IMR-90 (cell line): ENCODE measurements at places on chromosomes 3 and 15. TPM values are rescaled to one million over a fixed set of nuclear protein-coding genes. Genes with fewer than 3 reads are reported as not detected.

DNA sequence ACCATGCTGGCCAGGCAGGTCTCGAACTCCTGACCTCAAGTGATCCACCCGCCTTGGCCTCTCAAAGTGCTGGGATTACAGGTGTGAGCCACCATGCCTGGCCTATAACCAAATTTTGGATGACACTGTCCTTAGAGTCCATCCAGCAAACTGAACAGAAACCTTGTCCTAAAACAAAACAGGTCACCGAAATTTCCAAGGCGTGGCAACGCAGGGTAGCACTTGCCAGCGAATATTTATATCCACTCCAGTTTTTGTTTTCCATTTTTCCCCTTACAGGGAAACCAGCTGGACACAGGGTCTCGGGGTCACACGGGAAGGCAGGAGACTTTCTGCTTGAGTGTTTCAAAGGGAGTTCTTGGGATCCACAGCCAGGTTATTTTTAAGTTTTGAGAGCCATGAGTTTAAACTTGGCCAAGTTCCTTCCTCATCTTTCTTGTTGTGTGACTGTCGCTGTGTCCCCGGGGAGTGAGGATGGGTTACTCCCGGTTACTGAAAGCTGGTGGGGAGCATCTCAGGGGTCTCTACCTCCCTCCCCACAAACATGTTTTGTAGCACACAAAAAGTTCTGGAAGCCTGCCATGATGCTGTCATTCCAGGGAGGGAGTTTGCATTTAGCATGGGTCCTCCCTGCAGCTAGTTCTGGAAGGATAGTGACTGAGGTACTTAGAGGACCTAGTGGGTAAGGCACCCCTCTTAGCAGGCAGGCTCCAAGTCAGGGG is 12.6 kb downstream of the LIMD1 start:
- H3K4me1 ChIP-seq = peaks cover 46% of the 10 kb centered on the region
- H3K36me3 ChIP-seq = peaks cover 26% of the 10 kb centered on the region
- no peak overlapping the region for H3K4me3 ChIP-seq
- DNase-seq = peak; percentile 52
- no peaks in the 10 kb centered on the region for H3K27me3 ChIP-seq

SLC28A2 gene
- total RNA-seq = not detected in 2 replicates

C3orf85 gene
- total RNA-seq = not detected in 2 replicates

DNA sequence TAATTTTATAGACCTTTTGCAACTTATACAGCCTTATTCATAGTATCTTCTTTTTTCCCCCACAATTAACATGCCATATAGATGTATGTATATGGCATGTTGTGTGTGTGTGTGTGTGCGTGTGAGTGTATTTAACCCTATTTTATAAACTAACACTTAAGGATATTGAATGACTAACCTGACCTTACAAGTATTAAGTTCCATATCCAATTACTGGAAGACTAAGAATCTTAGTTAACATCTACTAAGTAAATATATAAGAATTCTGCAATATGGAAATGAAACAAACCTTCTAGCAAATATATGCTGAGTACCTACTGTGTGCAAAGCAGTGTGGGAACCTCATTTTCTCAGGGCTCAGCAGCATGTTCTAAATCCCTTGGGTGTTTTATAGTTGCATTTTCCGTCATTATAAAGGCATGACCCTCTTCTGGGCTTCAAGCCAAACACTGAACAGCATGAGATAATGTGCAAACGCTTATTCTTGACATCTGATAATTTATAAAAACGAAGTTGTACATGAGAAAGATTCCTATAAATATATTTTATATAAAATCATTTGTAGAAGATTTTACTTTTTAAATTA is 105.5 kb downstream of the NLGN1 start:
- H3K4me1 ChIP-seq = no peaks in the 10 kb centered on the region
- H3K36me3 ChIP-seq = no peaks in the 10 kb centered on the region
- DNase-seq = peak; percentile 35
- H3K4me3 ChIP-seq = no peak overlapping the region
- H3K27me3 ChIP-seq = no peaks in the 10 kb centered on the region

DNA sequence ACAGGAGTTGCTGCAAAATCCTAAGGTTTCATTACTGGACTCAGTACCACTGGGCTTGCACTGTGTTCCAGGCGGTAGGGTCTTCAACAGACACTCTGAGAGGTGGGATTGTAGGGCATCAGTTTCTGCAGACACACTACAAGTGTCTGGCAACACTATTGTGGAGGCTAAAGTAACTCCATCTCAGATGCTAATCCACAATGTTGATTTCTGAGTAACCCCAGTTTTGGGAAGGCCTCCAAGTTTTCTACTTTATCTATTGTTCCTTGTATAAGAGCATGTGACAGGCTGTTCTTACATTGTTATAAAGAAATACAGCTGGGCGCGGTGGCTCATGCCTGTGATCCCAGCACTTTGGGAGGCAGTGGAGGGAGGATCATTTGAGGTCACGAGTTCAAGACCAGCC is 2.5 kb upstream of the ABHD5 start:
- no peak for DNase-seq
- no peaks in the 10 kb centered on the region for H3K36me3 ChIP-seq
- no peak overlapping the region for H3K27ac ChIP-seq
- no peak overlapping the region for H3K4me3 ChIP-seq

- peak overlapping the region; percentile 88 for H3K4me3 ChIP-seq
- peaks cover 12% of the 10 kb centered on the region for H3K4me1 ChIP-seq
- H3K27me3 ChIP-seq = no peaks in the 10 kb centered on the region
- H3K36me3 ChIP-seq = peaks cover 9% of the 10 kb centered on the region
- peak; percentile 43 for DNase-seq
- peak overlapping the region; percentile 72 for H3K27ac ChIP-seq
Observed at GRCh38 chr15:44537735-44538240, 841 bp downstream of the EIF3J start.

GPR176 gene
- total RNA-seq = 194 and 246 TPM in 2 replicates

NEDD4 gene
- total RNA-seq = 80.7 and 106 TPM in 2 replicates

SUCNR1 gene
- not detected in 2 replicates for total RNA-seq

GNAT1 gene
- not detected in 2 replicates for total RNA-seq

DNA sequence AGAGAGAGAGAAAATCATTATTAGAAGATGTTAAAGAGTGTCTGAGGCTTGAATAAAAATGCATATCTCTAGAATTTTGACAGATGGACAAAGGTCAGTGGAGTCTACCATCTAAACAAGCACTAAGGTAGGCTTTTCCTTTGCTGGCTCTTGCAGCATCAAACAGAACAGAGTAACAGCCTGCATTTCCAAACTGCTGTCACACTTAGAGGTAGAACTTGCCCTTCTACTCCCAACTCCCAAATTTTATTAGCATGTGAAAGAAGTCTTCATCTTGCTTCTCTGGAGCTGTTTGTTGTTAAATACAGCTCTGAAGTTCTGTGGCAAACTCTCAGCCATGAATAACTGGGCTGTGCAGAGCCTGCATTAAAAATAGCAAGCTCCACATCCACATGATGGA is 4.1 kb upstream of the MB21D2 start:
- no peak overlapping the region for H3K4me3 ChIP-seq
- no peaks in the 10 kb centered on the region for H3K36me3 ChIP-seq
- H3K4me1 ChIP-seq = no peaks in the 10 kb centered on the region
- DNase-seq = no peak
- no peak overlapping the region for H3K27ac ChIP-seq
- no peaks in the 10 kb centered on the region for H3K27me3 ChIP-seq

UPK1B gene
- 0.28 and 0.36 TPM in 2 replicates for total RNA-seq

CLRN1 gene
- total RNA-seq = not detected in 2 replicates

GRCh38 chr3:150931745-150932144 is 26.5 kb upstream of the MINDY4B start:
- H3K27ac ChIP-seq = no peak overlapping the region
- no peaks in the 10 kb centered on the region for H3K4me1 ChIP-seq
- H3K4me3 ChIP-seq = no peak overlapping the region
- H3K36me3 ChIP-seq = no peaks in the 10 kb centered on the region

- H3K27me3 ChIP-seq = no peaks in the 10 kb centered on the region; the same call in 1 of the 2 replicates
- H3K4me3 ChIP-seq = no peak overlapping the region
- H3K27ac ChIP-seq = no peak overlapping the region
- DNase-seq = no peak
- H3K4me1 ChIP-seq = peaks cover 11% of the 10 kb centered on the region; the same call in 1 of the 2 replicates
Observed at GRCh38 chr3:113273604-113274378, 62.4 kb downstream of the BOC start.

GRCh38 chr15:64067564-64068030 is 21.3 kb upstream of the DAPK2 start:
- H3K4me3 ChIP-seq = no peak overlapping the region
- H3K4me1 ChIP-seq = peaks cover 10% of the 10 kb centered on the region
- no peaks in the 10 kb centered on the region for H3K27me3 ChIP-seq
- no peak overlapping the region for H3K27ac ChIP-seq
- 0 out of 2 replicates have a peak, but pooled peaks cover 2% of the 10 kb centered on the region for H3K36me3 ChIP-seq

- DNase-seq = no peak
- H3K27me3 ChIP-seq = no peaks in the 10 kb centered on the region
- H3K4me1 ChIP-seq = no peaks in the 10 kb centered on the region
- no peak overlapping the region for H3K27ac ChIP-seq
- no peaks in the 10 kb centered on the region for H3K36me3 ChIP-seq
Observed at GRCh38 chr3:155007729-155008128, 72.4 kb upstream of the MME start.

OR5K3 gene
- total RNA-seq = not detected in 2 replicates

- DNase-seq = no peak
- H3K4me3 ChIP-seq = no peak overlapping the region
- H3K27me3 ChIP-seq = peaks cover 1% of the 10 kb centered on the region
Observed at GRCh38 chr3:16768956-16769355, 115.8 kb upstream of the PLCL2 start.

- H3K27ac ChIP-seq = no peak overlapping the region
- no peaks in the 10 kb centered on the region for H3K4me1 ChIP-seq
- no peaks in the 10 kb centered on the region for H3K27me3 ChIP-seq
- DNase-seq = no peak
- no peaks in the 10 kb centered on the region for H3K36me3 ChIP-seq
Observed at GRCh38 chr15:33344111-33344510, 33.3 kb downstream of the RYR3 start.

SH2D7 gene
- total RNA-seq = not detected in 2 replicates

- no peak overlapping the region for H3K27ac ChIP-seq
- H3K4me3 ChIP-seq = no peak overlapping the region
- DNase-seq = peak; percentile 45
- no peaks in the 10 kb centered on the region for H3K4me1 ChIP-seq
- no peaks in the 10 kb centered on the region for H3K36me3 ChIP-seq
- H3K27me3 ChIP-seq = no peaks in the 10 kb centered on the region
Observed at GRCh38 chr3:173660645-173661299, 263.2 kb downstream of the NLGN1 start.

DNA sequence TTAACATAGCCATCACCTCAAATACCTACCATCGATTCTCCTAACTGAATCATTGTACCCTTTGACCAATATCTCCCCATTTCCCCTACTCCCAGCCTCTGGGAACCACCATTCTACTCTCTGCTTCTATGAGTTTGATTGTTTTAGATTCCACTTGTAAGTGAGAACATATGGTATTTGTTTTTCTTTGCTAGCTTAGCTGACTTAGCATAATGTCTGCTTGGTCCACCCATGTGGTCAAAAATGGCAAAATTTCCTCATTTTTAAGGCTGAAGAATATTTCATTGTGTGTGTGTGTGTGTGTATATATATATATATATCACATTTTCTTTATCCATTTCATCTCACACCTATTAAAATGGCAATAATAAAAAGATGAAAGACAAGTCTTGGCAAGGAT is 469.3 kb downstream of the FHIT start:
- no peaks in the 10 kb centered on the region for H3K27me3 ChIP-seq
- no peaks in the 10 kb centered on the region for H3K36me3 ChIP-seq
- DNase-seq = no peak
- no peak overlapping the region for H3K27ac ChIP-seq

- H3K36me3 ChIP-seq = no peaks in the 10 kb centered on the region
- DNase-seq = peak; percentile 44
- peaks cover 9% of the 10 kb centered on the region for H3K4me1 ChIP-seq
- H3K4me3 ChIP-seq = no peak overlapping the region
- H3K27ac ChIP-seq = no peak overlapping the region
Observed at GRCh38 chr15:61038387-61038786, 190.7 kb downstream of the RORA start.

DNA sequence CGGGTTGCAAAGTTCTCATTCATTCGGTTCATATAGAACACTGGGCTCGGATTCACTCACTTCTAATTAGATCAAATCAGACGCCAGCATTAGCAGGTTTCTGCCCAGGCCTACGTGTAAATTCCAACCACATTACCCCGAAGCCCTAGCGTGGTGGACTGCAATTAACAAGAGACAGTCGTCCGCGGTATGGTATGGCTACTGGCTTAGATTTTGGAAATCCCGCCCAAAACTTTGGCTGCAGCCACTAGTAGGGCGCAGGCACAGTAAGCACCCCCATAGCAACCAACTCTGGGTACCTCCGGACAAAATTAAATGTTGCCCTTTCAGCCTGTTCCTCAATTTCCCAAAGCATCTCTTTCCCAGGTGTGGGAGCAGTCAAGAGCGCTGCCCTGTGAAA is 771 bp downstream of the RARRES1 start:
- no peak for DNase-seq
- H3K36me3 ChIP-seq = peaks cover 3% of the 10 kb centered on the region; the same call in 1 of the 2 replicates
- H3K27me3 ChIP-seq = no peaks in the 10 kb centered on the region
- peak overlapping the region; percentile 44 for H3K4me3 ChIP-seq
- peaks cover 22% of the 10 kb centered on the region for H3K4me1 ChIP-seq

MYRIP gene
- total RNA-seq = not detected in 2 replicates

DNA sequence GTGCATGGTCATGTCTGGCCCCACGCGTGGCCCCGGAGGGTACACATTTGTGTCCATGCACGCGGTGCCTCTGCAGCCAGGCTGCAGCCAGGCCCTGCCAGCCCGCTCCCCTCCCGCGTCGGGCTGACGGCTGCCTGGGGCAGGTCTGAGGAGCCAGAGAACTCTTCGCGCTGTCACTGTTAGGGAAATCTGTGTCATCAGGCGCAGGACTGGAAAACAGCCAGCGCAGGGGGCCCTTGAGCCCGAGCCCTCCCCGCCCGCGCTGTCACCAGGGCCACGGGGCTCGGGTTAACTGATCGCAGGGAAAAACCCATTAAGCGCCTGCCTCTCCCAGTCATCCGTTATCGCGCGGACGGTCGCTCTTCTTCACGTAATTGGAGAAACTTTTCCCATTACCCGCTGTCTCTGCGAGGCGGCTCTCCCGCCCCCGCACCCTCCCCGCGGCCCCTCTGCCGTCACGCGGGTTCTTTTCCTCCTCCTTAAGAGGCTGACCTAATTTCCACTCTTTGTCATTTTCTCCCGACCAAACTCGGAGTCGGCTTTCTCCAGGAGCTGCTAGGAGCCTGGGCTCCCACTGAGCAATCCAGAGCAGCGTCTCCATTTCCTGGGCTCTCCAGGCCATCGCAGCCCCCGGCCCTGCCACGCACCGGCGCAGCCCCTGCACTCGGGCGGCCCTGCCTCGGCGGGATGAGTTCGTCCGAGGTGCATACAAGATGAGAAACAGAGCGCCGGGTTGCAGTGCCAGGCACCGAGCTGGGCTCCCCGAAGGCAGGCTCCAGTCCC is 57.5 kb upstream of the PRR23E start:
- H3K27ac ChIP-seq = no peak overlapping the region
- H3K27me3 ChIP-seq = peaks cover 56% of the 10 kb centered on the region

PTX3 gene
- 96.7 and 97.9 TPM in 2 replicates for total RNA-seq

GRCh38 chr15:31300981-31301672 is 25.5 kb upstream of the KLF13 start:
- peaks cover 22% of the 10 kb centered on the region for H3K27me3 ChIP-seq
- DNase-seq = no peak
- no peak overlapping the region for H3K4me3 ChIP-seq
- H3K27ac ChIP-seq = no peak overlapping the region
